NK-92 treated with Interleukin-12 subunit alpha and Interleukin-12 subunit beta, amount 100 ng/mL, for 24 hours (cell line): ENCODE measurements at places on chromosomes 7 and 10.
A peak's percentile ranks its signal among the peaks of the same experiment; 100 is the strongest.

GRCh38 chr7:156518466-156518865 is 122.1 kb upstream of the RNF32 start:
- no peak for DNase-seq

GRCh38 chr7:105496521-105496920 is 25.6 kb downstream of the PUS7 start:
- DNase-seq, result no peak

GRCh38 chr10:10855151-10855581 is 162.5 kb upstream of the CELF2 start:
- peak; percentile 23 for DNase-seq

DNA sequence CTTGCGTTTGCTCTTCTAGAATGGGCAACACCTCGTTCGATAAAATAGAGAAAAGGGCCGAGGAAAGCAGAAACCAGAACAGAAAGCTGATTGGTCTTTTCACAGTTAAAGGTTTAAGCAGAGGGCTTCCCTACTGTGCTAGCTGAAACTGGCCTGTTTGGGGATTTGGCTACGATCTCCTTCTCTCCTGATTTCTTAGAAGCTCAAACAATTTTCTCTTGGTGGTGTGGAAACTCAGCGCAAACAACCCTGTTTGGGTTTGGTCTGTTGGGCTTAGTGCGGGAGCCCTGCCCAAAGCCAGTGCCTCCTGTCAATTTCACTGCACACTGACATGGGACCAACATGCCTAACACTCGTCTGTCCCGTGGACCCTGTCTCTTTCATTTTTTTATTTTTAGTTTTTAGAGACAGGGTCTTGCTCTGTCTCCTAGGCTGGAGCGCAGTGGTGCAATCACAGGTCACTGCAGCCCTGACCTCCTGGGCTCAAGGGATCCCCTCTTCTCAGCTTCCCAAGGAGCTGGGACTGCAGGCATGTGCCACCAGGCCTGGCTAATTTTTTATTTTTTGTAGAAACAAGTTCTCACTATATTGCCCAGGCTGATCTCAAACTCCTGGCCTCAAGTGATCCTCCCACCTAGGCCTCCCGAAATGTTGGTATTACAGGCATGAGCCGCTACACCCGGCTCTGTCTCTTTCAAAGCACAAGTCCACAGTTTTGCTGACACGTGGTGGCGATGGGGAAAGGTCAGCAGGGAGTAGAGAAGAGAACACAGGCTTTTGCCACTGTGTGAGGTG is 16.5 kb upstream of the BNIP3 start:
- no peak for DNase-seq

DNA sequence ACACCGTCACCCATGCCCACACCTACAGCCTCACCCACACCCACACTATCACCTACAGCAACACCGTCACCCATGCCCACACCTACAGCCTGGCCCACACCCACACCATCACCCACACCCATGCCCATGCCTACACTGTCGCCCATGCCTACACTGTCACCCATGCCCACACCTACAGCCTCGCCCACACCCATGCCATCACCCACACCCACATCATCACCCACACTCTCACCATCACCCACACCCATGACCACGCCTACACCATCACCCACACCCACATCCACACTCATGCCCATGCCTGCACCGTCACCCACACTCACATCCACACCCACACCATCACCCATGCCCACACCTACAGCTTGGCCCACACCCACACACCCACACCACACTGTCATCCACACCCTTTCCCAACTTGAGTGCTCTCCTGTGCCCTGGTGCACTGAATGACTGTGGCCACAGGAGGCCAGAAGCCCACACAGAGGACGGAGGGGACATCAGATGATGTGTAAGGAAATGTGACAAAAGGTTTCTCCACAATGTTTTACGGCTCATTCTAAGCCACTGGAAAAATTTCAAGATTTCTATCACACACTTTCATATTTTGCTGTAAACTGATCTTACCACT is 153.3 kb downstream of the WDR37 start:
- DNase-seq, result no peak

DNA sequence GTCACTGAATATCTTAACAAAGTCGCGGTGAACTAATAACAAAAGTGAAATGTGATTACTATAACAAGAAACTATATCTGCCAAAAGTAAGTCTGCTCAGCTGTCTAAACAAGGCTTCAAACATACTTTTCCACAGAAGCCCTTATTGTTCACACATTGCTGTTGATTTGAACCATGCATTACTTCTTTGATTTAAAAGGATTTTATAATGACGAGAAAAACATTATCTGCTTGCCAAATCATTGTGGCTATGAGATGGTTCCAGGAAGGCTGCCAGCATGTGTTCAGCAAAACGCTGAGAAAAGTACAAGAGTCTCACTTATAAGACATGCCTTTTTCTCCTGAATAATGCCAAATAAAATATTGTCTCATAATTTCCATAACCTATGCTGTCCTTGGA is 24.4 kb downstream of the RNF133 start:
- no peak for DNase-seq

DNA sequence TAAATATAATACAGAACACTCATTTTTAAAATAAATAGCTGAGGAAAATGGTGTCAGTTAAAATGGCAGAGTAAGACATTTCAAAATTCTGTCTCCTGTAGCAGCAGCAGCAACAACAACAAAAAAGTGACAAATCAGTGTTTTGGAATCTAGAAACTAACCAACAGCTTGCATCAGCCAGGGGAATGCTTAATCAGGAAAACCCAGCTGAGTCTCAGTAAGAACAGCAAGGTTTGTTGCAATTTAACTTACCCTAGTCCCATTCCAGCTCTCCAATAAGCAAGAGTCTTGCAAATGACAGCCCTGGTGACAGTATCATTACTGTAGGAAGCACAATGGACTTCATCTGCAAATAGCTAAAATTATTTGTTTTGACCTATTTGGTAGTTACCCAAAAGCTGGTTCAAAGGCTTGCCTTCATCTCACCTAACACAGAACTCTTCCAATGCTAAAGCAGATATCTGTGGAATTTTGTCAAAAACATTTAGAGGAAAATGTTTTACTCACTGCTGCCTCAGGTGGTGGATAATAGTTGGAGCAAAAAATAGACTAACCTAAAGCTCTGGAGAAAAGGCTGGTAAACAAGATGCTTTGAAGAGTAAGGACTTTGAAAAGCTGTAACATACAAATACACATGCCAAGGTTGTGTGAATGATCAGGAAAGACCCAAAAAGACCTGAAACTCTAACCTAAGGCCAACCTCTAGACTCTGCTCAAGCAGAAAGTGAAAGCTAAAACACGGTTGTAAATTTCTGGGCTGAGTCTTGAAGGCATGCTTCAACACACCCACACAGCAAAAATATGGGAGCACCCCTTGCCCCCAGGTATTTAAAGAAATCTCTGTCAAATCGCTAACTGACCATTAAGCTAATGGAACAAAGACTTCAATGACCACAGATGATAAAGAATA is 9.9 kb upstream of the ARHGAP22 start:
- no peak for DNase-seq

DNA sequence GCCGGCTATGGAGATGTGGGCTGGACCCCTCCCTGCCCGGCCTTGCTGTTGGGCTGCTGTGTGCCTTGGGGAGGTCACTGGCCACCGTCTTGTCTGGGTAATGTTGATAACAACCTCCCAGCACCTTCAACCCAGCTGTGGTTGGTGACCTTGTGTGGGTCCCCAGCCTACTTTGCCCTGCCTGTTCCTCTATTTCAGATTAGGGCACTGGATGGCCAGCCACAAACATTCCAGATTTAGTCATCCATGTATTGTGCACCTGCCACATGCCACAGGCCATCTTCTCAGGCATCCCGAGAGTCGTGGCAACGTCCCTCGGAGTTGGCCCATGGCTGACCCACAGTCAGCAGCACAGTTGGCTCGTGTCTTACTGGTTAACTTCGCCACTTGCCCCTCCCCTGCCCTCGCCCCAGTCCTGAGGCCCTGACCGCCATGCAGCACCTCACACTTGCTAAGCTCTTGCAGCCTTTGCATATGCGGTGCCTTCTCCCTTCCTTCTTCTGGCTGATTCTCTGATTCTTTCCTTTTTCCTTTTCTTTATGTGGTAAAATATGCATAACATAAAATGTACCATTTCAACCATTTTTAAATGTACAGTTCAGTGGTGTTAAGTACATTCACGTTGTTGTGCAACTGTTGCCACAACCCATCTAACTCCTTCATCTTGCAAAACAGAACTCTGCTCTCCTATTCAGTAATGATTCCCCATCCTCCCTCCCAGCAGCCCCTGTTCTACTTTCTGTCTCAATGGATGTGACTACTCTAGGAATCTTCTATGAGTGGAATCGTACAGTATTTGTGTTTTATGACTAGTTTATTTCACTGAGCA is 60.6 kb downstream of the PRF1 start:
- no peak for DNase-seq

GRCh38 chr10:119493155-119493554 is 49.4 kb downstream of the RGS10 start:
- no peak for DNase-seq

GRCh38 chr10:108374991-108375390 is 1210.5 kb upstream of the SORCS1 start:
- DNase-seq, result no peak

DNA sequence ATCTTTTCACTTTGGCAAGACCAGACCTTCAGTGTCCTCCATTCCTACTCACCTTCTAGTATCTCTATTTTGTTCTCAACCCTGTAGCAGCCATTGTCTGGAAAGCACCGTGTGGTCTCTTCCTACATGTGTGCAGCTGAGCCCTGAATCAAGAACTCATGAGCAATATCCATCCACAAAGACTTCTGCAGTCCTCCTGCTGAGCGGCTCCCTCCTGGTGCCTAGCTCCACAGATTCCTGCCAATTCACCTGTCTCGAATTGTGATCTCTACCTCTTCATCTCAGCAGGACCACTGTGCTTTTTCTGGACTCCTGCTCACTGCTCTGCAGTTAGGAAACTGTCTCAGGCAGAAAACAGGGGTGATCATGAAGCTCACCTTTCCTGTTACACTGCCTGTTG is 118.8 kb downstream of the RELN start:
- DNase-seq, result no peak

- no peak for DNase-seq
These were observed 1270.2 kb upstream of the SORCS1 start for GRCh38 chr10:108434559-108435252.

DNA sequence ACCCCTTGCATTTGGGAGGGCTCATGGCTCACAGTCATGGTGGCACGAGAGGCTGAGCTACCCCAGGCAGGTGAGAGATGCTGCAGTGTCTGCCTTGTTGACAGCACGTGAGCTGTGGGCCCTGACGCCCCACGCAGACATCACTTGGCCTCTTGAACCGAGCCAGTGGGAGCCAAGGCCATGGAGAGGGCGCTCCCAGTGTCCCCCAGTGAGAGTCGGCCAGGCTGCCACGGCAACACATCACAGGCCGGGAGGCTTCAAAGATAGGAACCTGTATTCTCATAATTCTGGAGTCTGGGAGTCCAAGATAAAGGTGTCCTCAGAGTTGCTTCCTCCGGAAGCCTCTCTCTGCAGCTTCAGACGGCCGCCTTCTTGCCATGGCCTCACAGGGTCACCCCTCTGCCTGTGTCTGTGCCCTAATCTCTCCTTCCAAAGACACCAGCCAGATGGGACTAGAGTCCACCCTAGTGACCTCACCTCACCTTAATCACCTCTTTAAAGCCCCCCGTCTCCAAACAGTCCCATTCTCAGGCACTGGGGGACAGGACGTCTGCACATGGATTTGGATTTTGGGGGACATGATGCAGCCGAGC is 119.6 kb downstream of the KLF6 start:
- no peak for DNase-seq

DNA sequence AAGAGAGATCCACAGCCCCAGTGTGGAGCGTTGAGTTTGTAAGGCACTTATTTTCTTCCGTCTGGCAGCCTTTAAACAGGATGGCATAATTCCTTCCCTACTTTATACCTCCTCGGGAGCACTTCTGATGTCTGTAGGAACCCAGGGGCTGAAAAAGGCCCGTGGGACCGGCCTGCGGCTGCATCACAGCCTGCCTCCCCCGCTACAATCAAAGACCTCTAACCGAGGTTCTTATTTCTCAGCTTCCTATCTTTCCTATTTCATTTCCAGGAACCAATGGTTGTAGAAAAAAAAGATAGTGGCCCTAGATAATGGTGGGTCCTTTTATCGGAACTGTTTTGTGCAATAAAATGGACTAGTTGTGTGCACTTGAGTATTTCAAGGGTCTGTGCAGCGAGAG is 4.1 kb upstream of the CTBP2 start:
- DNase-seq, result no peak

- no peak for DNase-seq
These were observed 48.5 kb downstream of the CPEB3 start for GRCh38 chr10:92242380-92242779.

DNA sequence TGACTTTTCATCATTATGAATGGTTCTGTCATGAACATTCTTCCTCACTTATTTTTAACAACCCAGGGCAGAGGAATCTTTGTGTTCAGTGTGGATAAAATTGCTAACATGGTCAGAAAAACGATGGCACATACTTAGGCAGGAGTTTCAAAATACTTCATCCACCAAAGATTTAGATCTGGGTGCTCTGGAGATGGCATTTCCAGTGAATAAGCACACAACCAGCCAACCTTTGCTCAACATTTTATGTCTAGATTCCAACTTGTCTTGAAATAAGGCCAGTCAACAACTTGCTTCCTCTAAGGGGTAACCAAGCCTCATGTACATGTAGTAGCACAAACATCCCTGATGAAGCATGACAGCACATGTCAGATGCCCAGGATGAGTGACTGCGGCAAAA is 33.4 kb upstream of the ADRB1 start:
- DNase-seq, result no peak

GRCh38 chr7:108012499-108013430 is 9.8 kb upstream of the LAMB1 start:
- DNase-seq, result no peak

- no peak for DNase-seq
These were observed 8.4 kb downstream of the COL17A1 start for GRCh38 chr10:104077247-104077646.

DNA sequence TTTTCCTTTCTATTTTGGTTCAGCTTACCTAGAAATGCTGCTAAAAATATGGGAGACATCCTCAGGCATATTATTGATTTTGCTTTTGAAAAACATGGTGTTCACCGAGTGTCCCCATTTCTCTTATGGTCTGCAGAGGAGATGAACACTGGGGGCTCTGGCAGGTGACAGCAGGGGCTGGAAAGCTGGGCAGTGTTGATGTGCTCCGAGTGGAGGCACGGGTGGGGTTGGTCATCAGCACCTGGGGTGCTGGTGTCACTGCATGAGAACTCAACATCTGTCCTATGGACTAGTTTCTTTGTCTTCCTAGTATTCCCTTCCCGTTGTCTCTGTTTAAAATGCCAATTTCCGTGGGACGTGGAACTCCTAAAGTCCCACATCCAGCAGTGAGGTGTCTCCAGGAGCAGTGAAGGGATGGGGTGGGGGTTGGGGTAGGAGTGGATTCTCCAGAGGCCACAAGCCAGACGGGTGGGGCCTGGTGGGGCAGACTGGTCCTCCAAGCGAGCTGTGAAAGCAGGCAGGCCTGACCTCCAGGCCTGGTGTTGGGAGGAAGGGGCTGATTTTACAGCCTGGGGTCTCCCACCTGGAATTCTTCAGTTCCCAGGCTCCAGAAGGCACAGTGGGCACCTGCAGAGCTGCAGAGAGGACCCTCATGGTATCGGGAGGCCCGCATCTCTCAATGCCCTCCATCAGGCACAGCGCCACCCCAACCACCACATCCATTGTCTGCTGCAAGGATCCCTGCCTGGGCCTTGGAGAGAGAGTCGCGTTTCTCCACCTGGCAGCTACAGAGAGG is 24.4 kb downstream of the ZNF775 start:
- no peak for DNase-seq

GRCh38 chr7:18647582-18647981 is 152.0 kb downstream of the HDAC9 start:
- no peak for DNase-seq
